Subcutaneous adipose tissue (tissue), 4 donors: ENCODE measurements at places on chromosomes 3 and 15. TPM values are rescaled to one million over a fixed set of nuclear protein-coding genes. Genes with fewer than 3 reads are reported as not detected.

The SLC12A8 gene
- 0.66 TPM for total RNA-seq

The ADAMTS7 gene
- 4.6 TPM for total RNA-seq

The HYAL1 gene
- total RNA-seq: 4.0 TPM

The DISP2 gene
- not detected for total RNA-seq

The EOMES gene
- total RNA-seq: 0.65 TPM
